ENCODE measurements at places on chromosomes 3 and 15.

- DNase-seq, result no peak
These were observed 80.5 kb upstream of the SETMAR start for GRCh38 chr3:4222574-4223175.

DNA sequence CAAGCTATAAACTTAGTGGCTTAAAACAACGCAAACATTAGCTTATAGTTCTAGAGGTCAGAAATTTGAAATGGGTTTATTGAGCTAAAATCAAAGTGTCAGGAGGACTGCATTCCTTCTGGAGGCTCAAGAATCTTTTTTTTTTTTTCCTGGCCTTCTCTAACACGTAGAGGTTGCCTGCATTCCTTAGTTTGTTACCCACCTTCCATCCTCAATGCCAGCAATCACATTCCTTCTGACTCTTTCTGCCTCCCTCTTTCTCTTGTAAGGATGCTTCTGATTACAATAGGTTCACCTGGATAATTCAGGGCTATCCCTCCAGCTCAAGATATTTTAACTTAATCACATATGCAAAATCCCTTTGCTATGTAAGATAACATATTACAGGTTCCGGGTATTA, 24.8 kb downstream of the REC114 start:
- no peak for DNase-seq

GRCh38 chr3:48820612-48821324, 26.9 kb downstream of the PRKAR2A start:
- DNase-seq, result no peak

GRCh38 chr3:120344349-120344748, 4.8 kb downstream of the LRRC58 start:
- DNase-seq, result no peak

- DNase-seq, result no peak
These were observed 40.3 kb upstream of the PTPRG start for GRCh38 chr3:61520966-61521628.

GRCh38 chr3:147369661-147370123, 36.7 kb downstream of the ZIC4 start:
- DNase-seq, result no peak

DNA sequence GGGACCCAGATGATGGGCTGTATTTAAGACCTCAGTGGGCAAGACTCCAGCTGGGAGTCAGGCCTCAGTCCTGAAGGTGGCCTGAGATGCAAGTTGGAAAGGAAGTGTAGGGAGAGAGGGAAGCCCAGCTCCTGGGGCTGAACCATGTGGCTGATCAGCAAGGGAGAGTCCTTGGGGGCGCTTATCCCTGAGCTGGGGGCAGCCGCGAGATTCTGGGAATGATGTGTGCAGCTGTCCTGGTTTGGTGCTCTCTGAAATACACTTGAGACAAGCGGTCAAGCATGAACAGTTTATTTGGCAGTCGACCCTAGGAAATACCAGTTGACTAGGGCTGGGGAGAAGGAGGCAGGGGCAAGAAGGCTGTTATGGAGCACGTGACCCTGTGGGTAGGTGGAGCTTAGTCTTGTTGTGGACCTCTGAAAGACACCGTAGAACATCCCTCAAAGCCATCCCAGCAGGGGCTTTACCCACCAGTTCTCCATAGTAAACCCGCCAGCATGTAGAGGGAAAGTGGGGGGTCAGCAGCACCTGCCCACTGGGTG, 41.8 kb upstream of the SLC6A11 start:
- no peak for DNase-seq

GRCh38 chr3:131082871-131083863, 56.5 kb downstream of the NEK11 start:
- DNase-seq, result no peak

DNA sequence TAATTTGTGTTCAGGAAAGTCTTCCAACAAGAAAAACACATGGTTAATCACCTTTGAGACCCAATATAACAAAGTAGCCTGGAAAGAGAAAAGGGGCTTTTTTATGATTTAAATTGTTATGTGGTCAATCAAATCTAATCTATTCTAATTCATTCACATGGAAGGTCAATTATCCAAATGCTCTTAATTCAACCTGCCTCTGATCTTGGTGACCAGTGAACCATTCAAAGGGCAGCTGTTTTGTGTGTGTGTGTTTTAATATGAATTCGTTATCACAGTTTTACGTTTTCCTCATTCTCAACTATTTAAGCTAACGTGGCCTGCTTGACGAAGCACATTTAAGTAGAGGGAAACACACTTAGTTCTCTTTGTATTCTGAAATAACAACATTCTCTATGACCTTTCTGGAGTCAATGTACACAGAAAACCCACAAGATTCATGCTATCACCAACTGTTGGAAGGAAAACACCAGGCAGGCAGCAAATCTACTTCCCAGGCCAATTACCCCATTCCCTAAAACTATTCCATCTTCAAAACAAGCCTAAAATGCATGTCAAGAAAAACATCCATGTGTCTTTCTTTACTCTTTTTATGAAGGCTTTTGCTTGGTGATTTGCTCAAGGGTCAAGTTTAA, 195.4 kb downstream of the SUCLG2 start:
- DNase-seq, result no peak
